ENCODE measurements at places on chromosomes 5 and 9.

- peak; percentile 41 for DNase-seq
Observed at GRCh38 chr5:10355071-10355889, 1.8 kb downstream of the MARCHF6 start.

- peak; percentile 68 for DNase-seq
Observed at GRCh38 chr5:32613050-32613672, 27.8 kb downstream of the SUB1 start.

DNA sequence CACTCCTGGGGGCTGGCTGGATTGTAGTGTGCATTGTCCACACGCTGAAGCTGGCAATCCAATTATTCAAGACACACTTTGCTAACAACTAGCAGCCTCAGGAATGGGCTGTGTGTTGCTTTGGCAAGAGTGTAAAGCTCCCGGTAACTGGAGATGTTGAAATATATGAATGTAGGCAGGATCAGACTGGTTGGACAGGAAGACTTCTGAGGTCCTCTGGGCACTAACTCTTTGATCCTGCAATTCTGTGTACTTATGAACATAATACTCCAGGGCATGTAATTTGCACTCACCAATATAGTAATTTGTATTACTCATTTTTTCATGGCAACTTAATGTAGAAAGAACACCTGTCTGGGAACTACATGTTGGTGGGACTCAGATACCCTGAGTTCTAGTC is 106.7 kb upstream of the SLC28A3 start:
- no peak for DNase-seq

- DNase-seq, result no peak
Observed at GRCh38 chr5:65299861-65300260, 181.9 kb downstream of the ADAMTS6 start.

DNA sequence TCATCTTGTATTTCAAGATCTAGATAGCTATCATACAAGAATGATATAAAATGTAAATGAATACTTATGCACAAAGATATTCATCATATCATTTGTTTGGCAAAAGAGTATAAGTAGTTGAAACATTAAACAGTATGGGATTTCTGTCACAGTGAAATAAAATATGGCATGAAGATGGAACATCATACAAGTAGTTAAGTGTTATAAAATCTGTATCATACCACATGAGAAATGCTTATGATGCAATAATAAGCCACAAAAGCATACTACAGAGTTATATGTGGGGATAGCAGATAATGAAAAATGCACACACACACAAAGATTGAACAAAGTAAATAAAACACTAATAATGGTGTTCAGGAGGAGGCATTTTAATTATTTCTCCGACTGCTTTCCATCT is 838.0 kb upstream of the DMAC1 start:
- no peak for DNase-seq

DNA sequence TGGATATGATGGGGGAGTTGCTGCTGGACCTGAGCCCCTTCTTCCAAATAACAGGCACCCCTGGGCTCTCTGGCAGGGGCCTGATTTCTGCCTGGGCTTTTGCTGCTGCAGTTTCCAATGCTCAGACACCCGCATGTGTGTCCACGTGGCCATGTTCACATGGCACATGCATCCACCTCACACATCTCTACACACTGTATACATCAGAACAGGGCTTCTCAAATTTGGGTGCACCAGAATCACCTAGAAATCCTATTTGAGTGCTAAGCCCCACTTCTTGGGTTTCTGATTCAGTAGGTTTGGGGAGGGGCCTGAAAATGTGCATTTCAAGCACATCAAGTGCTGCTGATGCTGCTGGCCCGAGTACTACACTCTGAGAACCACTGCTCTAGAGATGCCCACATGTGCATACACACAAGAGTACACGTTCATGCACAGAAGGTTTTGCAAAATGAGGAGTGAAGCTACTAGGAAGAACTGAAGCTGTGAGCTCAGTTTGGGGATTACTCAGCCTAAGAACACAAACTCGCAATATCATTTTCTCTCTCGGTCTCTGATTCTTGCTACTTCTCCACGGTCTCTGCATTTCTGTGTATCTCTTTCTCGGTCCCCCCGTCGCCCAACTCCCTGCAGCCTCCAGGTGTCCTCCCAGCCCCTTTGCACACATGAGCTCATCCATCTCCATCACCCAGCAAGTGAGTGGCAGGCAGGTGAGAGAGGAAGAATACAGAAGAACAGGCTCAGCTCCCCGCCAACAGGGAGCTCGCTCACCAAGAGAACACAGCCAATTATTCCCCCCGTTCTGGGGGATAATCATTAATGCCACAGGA is 97.0 kb downstream of the PCDH1 start:
- no peak for DNase-seq

GRCh38 chr5:170818232-170818631 is 34.7 kb downstream of the GABRP start:
- no peak for DNase-seq

- DNase-seq, result no peak
Observed at GRCh38 chr5:17219006-17219422, 1.6 kb downstream of the BASP1 start.

GRCh38 chr9:78074385-78075291 is 43.0 kb upstream of the GNAQ start:
- DNase-seq, result no peak

GRCh38 chr9:847505-847904 is 6.0 kb downstream of the DMRT1 start:
- no peak for DNase-seq

DNA sequence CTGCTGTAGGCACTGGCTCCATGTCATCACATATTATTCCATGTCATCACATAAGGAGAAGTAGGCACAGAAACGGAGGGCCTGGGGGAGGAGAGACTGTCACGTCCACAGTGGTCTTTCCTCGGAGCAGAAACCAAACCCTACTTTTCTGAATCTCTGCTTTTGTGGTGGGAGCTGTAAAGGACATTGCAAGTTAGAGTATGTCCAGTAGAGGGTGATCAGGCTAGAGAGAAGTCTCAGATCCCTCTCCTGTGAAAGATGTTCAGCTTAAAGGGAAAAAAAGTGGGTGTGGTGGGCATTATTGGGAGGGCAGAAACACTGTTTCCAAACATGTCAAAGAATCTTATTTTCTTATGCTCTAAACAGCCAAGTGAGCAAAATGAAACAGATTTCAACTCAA is 19.4 kb upstream of the FBP2 start:
- no peak for DNase-seq

DNA sequence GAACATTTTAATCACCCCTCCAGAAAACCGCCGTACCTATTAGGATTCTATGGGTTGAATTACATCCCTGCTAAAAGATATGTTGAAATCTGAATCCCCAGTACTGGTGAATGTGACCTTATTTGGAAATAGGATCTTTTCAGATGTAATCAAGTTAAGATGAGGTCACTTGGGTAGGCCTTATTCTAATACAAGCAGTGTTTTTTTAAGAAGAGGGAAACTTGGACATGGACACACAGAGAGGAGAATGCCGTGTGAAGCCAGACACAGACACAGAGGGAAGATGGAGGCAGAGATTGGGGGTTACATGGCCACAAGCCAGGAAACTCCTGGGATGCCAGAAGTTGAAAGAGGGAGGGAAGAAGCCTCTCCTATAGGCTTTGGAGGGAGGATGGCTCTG is 183.5 kb downstream of the GNA14 start:
- DNase-seq, result no peak

DNA sequence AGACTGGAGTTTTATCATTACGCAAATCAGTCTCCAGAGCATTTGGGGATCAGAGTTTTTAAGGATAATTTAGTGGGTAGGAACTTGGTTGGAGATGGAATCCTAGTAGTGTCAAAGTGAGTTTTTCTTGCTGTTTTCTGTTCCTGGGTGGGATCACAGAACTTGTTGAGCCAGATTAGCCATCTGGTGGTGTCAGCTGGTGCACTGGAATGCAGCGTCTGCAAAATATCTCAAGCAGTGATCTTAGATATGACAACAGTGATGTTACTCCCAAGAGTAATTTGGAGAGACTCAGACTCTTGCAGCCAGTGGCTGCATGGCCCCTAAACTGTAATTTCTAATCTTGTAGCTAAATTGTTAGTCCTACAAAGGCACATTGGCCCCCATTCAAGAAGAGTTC is 1257.8 kb downstream of the MAT2B start:
- DNase-seq, result no peak

- no peak for DNase-seq
Observed at GRCh38 chr9:82584349-82584863, 478.5 kb downstream of the RASEF start.

- DNase-seq, result no peak
Observed at GRCh38 chr5:25990771-25991170, 1047.6 kb downstream of the CDH9 start.

DNA sequence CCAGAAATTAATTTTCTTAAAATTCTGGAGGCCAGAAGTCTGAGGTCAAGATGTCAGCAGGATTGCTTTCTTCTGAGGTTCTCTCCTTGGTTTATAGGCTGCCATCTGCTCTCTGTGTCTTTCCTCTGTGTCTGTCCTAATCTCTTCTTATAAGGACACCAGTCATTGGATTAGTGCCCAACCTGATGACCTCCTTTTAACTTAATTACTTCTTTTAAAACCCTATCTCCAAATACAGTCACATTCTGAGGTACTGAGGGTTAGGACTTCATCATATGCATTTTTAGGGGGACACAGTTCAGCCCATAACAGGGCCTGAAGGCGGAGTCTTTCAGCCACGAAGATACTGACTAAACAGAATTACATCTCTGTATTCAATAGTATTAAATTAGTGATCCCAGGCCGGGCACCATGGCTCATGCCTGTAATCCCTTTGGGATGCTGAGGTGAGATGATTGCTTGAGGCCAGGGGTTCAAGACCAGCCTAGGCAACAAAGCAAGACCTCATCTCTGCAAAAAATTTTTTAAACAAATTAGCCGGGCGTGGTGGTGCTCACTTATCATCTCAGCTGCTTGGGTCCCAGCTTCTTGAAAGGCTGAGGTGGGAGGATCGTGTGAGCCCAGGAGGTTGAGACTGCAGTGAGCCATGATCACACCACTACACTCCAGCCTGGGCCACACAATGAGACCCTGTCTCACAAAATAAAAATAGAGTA is 5.9 kb upstream of the RPS6 start:
- DNase-seq, result no peak

DNA sequence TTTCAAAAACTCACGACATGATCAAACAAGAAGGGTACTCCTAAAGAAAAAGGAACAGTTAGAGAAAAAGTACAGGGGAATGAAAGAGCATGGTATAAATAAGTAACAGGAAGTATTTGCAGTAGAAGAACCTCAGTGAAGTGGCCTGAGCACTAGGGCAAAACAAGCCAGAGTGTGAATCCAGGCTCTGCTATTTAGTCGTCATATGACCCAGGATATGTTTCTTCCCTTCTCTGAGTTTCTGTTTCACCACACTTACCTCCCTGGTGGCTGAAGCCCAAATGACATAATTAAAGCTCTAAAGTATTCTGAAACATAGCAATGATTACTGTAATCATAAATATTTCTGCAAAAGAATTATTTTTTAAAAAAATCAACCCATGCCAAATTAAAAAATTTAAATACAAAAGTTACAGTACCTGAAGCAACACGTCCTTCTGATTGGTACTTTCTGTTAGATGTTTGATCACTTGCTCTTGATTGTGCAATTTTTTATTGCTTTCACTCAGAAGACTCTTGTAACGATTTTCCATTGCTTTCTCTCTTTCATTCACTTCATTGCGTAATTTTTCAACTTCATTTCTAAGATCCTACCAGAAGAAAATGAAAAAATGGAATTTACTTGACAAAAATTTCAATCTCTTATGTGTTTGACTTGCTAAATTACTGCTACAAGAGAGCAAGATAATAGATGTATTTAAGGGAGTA is 88.9 kb downstream of the CDK5RAP2 start:
- no peak for DNase-seq

GRCh38 chr5:32342656-32343055 is 29.9 kb upstream of the MTMR12 start:
- no peak for DNase-seq

DNA sequence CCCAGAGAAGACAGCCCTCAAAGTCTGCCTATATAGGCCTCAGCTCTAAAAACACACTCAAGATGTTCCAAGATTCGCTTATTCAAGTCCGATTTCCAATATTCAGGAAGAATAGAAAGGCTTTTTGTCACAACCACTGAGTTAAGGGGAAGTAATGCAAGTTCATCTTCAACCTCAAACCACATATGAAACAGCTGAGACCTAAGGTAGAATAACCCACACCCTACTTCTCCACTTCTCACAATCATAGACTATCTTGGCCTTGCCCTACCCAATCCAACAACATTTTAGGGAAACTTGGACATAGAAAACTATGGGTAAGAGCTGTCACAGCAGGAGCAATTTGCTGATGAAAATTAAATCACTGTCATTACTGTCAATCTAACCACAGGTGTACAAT is 152.0 kb upstream of the LRRTM2 start:
- no peak for DNase-seq

- no peak for DNase-seq
Observed at GRCh38 chr5:29367176-29367833, 1826.2 kb upstream of the CDH6 start.

DNA sequence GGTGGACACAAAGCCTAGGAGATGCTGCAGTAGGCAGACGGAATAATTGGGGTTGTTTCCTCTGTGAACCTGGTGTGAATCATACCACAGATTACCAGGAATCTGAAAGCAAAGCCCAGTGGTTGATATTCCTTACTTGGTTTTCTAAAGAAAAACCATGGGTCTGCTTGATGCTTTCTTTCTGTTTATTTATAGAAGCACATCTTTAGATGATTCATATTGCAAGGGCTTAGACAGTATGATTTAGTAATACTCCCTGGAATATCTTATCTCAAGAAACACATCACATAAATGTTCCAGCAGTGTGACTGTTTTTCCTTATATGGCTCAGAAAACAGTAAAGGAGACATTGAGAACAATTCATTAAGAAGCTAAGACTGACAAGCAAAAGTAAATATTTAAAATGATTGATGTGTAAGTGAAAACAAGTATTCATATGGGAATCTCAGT is 623.3 kb downstream of the RAB3C start:
- DNase-seq, result no peak

- no peak for DNase-seq
Observed at GRCh38 chr9:120689860-120690259, 24.4 kb downstream of the MEGF9 start.

GRCh38 chr9:2764353-2764752 is 47.0 kb downstream of the KCNV2 start:
- peak; percentile 23 for DNase-seq

DNA sequence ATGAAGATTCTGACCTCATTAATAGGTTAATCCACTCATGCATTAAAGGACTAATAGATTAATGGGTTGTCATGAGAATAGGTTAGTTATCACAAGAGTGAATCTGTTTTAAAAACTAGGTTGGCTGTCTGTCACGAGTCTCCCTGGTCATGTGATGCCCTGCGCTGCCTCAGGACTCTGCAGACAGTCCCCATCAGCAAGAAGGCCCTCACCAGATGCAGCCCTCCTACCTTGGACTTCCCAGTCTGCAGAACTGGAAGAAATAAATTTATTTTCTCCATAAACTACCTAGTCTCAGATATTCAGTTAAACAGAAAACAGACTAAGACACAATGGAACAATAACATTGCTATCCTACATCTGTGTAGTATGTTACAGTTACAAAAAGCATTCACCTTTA is 227.4 kb downstream of the ASTN2 start:
- DNase-seq, result no peak

GRCh38 chr5:36200513-36200912 is 41.2 kb downstream of the NADK2 start:
- no peak for DNase-seq

Data from naive thymus-derived CD4-positive, alpha-beta T cell (primary cell).